ENCODE measurements at places on chromosomes 2 and 18.

- no peak for DNase-seq
Observed at GRCh38 chr2:105237045-105237765, 4.3 kb upstream of the GPR45 start.

GRCh38 chr2:236352761-236353593 lies 88.8 kb upstream of the ASB18 start:
- peak; percentile 47 for DNase-seq

GRCh38 chr2:37153224-37153623 lies 3.6 kb downstream of the EIF2AK2 start:
- no peak for DNase-seq

DNA sequence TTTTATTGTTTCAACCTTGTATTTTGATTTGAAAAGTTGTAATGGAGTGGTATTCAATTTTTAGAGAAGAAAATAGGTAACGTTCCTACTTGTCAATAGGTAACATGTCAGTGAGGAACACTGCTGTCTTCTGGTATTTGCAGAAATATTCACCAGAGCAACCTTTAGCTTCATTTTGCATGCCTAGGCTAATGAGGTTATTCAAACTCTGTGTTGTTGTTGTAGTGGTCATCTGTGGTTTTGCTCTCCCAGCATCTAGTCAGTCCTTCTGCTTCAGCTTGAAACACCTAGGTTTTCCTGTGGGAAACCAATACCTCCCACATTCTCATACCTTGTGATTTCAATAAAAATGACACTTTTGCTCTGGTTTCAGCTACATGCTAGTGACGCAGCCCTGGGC lies 98.4 kb downstream of the LYPD6 start:
- no peak for DNase-seq

DNA sequence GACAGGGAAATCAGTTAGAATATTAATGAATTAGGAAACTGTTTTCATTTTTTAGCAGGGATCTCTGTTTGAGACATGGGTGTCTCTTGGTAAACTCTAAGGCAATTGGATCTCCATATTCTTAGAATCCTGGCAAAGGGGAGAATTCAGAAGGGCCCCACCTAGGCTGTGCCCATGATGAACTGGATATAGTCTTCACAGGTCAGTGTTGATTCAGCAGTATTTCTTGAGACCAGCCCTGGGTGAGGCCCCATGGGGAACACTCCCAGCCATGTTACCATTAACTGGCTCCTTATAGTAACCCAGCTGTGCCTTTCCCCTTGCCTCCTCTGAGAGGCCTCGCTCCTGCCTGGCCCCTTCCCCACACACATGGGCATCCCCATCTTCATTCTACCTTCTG lies 76.7 kb downstream of the TCF7L1 start:
- DNase-seq, result no peak

DNA sequence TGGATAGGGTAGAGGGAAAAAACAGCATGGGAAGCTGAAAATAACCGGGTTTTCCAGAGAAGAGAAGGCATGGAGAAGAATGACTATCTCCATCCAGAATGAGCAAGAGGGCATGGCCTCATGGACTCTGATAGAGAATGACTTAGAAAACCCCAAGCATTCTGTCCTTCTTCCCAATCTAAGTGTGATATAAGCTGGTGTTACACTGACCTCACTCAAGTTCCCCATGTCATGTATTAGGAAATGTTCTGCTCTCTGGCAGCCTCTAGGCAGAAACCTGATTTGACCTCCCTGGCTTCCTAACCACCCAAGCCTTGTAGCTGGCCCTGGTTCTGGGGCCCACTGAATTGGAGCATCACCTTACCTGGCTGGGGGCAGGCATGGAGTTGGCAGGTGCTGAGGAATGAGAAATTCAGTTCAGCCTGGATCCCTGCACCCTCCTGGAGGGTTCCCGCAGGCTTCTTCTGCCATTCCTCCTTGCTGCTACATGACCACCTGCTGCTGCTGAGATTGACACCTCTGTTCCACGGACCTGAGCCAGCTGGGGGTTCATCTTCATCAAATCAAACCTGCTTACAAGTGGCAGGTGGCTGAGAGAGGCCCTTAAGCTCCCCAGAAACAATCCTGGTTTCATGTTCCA lies 5.2 kb upstream of the SIGLEC15 start:
- DNase-seq, result no peak

DNA sequence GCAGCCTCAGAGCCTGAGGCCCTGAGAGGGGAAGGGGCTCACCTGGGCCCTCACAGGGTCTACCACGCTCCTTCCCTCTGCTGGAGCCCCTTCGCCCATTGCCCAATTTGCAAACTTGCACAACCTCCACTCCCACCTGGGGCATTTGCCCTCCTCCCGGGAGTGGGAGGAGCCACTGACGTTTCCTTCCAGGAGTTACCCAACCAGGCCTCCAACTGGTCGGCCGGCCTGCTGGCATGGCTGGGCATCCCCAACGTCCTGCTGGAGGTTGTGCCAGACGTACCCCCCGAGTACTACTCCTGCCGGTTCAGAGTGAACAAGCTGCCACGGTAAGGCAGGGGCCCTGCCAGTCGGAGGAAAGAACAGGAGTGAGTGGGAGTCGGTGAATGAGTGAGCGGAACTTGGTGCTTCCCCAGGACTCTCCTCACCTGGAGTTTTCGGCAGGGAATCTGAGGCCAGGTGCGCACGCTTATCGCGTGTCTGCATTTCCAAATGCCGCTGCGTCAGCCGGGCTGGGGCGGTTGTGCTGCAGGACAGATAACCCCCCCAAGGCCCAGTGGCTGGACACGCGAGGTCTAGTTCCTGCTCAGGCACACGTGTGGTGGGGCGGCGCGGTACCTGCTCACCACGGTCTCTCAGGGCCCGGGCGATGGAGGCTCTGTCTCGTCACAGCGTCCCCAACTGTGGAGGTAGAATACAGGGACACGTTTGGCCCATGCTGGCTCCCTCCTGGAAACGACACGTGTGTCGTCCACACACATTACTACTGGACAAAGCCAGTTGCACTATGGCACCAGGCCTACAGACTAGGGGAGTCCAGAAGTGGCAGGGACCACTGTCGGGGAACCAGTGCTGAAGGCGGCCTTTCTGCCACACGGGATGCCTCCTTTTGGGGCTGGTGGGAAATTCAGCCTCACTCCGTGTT lies 11.7 kb downstream of the ANO7 start:
- no peak for DNase-seq

DNA sequence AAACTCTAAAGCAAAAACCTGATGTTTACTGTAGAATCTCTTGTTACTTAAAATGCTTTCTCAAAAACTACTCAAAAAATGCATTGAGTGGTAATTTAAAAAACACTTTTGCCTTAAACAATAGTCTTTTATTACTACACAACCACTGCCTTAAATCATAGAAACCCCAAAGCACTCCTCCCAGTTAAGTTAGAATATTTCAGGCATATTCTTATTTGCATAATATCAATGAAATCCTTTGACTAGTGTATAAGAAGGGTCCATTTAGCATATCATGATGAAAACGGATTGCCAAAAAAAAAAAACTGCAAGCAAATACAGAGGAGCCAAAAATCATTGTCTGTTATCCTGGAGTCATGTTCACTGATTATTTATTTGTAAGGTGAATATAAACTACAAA lies 119.2 kb downstream of the PTPRM start:
- no peak for DNase-seq

- DNase-seq, result no peak
Observed at GRCh38 chr2:137254052-137254451, 488.7 kb downstream of the THSD7B start.

- DNase-seq, result peak; percentile 69
Observed at GRCh38 chr2:217836901-217837491, 165.8 kb downstream of the TNS1 start.

GRCh38 chr2:48444404-48444803 lies 85.5 kb upstream of the STON1 start:
- DNase-seq, result no peak

GRCh38 chr2:140600116-140600515 lies 1530.7 kb downstream of the LRP1B start:
- DNase-seq, result no peak

DNA sequence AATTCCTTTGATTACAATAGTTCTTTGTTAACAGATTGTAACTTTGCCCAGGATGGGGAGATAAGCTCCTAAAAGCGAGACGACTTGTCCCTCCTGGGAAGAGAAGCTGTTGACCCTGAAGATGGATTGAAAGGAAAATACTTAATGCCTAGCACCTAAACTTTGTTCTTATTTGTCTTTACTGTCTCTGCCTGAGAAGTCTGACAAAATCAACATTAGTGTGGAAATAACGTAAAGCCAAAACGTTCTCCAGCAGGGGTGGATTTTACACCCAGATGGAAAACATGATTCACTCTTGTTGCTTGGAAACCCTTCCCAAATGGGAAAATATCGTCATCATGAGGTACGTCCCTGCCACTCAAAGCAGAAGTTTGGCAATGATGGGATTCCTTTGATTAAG lies 450.1 kb downstream of the SLC4A3 start:
- DNase-seq, result no peak

DNA sequence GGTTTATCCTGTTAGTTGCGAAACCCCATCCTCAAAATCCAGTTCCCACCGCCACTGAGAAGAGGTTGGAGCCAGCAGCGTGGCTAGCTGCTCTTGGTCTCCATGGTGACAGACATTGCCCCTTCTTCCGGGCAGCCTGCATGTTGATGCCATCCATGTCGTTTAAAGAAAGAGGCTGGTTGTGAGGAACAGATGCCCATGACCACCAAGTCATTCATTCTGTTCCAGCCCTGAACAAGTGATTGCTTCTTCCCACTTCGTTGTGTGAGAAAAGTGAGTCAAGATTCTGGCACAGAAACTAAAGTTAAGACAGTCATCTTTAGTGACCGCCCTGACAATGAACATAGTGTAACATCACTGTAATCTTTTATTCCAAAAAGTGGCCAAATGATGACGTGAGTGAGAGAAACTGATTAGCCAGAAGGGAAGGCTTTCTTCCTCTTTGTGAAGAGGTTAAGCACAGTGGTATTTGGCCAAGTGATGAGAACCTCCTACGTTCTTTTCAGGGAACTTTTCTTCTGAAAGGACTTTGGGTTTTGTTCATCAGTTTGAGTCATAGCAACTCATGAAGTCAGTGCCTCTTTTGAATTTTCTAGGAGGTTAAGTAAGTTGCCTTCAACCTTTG lies 272.5 kb downstream of the GALR1 start:
- no peak for DNase-seq

GRCh38 chr2:152761214-152761613 lies 42.8 kb downstream of the ARL6IP6 start:
- DNase-seq, result no peak

GRCh38 chr2:40844353-40845277 lies 392.7 kb upstream of the SLC8A1 start:
- DNase-seq, result no peak

GRCh38 chr2:49754381-49754780 lies 600.1 kb upstream of the FSHR start:
- no peak for DNase-seq

DNA sequence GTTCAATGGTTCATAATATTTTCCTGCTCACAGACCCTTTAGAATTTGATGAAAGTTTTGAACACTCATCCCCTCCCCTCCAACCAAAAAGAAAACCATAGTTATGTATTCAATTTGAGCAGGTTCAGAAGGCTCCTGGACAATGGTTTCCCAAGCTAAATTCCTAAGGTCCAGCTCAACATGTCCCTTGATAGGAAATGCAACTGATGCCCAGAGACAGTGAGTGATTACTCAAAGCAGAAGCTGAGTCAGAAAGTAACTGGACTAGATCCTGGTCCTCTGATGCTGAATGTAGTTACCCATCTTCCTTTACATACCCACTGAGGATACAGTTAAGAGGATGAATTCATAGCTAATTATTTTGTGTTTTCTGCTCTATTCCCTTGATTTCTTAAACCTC lies 218.9 kb upstream of the NCKAP5 start:
- no peak for DNase-seq

DNA sequence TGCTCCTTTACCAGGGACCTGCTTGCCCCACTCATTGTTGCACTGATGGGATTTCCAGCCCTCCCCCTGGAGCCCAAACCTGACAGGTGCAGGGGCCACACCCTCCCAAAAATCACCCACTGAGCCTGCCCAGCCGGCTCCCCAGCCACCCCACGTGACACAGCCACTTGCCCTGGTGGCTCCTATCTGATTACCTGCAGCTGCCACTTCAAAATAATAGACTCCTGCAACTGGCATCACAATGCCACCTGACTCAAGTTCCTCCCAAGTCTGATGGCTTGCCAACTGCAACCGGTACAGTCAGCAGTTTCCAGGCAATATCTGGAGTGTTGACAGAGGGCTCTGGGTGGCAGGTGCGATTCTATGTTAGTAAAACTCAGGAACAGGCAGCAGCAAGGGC lies 66.2 kb downstream of the CRACDL start:
- no peak for DNase-seq

DNA sequence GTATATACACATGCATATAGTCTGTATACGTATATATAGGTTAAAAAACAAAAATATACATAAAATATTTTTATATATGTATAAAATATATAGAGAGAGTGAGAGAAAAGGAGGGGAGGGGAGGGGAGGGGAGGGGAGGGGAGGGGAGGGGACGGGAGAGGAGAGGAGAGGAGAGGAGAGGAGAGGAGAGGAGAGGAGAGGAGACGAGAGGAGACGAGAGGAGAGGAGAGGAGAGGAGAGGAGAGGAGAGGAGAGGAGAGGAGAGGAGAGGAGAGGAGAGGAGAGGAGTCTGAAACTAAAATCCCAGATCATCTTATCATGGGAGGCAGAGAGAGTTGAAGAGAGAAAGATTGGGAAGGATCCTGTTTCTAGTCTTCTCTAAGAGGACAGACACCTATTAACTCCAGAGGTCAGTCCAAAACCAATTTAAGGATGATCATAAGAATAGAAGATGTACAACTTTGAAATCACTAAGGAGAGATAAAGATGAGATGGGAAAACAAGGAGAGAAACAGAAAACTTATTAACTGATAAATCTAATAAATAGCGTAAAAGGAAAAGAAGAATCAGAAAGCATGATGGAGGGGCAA lies 195.4 kb downstream of the SRBD1 start:
- no peak for DNase-seq

DNA sequence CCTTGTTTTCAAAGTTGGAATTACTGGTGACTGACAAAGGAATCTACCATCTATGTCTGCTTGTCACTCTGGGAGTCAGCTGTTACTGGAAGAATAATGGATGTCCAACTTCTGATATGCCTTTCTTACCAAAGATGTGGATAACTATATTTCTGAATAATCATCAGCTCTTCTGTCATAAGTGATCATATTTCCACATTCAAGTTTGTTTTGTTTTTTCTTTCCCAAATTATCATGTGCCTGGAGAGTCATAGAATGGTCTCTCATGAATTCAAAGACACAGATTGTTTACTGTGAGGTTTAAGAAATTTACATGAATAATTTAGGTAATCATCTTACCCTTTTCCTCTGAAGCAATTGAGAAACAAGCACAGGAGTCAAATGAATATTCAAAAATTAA lies 986.7 kb upstream of the CDH2 start:
- DNase-seq, result no peak

GRCh38 chr2:216319771-216320170 lies 52.5 kb downstream of the MARCHF4 start:
- DNase-seq, result no peak

GRCh38 chr2:10253596-10254372 lies 48.9 kb upstream of the HPCAL1 start:
- DNase-seq, result no peak

GRCh38 chr18:51953521-51953920 lies 386.5 kb upstream of the DCC start:
- no peak for DNase-seq

Data from midbrain (tissue), 1 donor.